ENCODE measurements at places on chromosomes 3 and 15.

DNA sequence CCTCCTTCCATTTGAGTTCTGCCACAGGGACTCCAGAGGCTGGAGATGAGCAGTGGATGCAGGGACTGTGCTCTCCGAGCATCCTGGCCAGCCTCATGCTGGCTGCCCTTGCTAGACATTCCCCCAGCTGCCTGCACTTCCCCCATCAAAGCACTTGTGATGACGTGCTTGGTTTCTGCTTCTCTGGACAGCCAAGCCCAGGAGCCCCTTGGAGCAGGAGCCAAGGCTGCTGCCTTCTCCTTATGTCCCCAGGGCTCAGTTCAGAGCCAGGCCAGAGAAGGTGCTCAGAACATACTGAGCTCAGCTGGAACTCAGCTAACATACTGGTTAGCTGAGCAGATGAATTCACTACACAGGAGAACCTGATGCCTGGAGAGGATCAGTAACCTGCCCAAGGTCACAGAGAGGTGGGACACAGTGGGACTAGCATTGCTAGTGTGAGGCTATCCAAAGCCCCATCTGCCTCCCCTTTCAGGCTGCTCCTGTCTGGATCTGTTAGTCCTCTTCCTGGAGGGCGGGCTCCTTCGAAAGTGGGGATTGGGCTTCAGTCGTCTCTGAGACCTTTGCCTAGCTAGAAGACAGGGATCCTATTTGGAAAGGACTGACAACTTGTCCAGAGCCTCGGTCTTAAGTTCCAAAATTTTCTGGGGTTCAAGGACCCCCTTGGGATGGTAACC lies 4.3 kb downstream of the PCBP4 start:
- DNase-seq = no peak

DNA sequence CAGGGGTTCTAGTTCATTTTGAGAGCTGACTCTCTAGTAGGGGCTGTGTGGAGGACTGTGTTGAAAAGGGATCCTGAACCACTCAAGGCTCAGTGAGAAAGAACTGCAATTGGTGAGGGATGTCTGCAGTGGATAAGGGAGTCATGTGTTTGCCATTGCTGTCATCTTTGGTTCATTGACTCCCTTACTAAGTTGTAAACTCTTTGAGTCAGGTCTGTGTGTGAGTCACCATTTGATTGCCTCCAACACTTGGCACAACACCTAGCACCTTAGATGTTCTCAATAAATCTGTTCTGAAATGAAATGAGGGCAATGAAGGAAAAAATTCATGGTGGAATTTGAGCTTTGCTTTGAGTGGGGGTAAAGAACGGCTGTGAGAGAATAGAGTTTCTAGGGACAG lies 51.7 kb downstream of the PLS1 start:
- no peak for DNase-seq

DNA sequence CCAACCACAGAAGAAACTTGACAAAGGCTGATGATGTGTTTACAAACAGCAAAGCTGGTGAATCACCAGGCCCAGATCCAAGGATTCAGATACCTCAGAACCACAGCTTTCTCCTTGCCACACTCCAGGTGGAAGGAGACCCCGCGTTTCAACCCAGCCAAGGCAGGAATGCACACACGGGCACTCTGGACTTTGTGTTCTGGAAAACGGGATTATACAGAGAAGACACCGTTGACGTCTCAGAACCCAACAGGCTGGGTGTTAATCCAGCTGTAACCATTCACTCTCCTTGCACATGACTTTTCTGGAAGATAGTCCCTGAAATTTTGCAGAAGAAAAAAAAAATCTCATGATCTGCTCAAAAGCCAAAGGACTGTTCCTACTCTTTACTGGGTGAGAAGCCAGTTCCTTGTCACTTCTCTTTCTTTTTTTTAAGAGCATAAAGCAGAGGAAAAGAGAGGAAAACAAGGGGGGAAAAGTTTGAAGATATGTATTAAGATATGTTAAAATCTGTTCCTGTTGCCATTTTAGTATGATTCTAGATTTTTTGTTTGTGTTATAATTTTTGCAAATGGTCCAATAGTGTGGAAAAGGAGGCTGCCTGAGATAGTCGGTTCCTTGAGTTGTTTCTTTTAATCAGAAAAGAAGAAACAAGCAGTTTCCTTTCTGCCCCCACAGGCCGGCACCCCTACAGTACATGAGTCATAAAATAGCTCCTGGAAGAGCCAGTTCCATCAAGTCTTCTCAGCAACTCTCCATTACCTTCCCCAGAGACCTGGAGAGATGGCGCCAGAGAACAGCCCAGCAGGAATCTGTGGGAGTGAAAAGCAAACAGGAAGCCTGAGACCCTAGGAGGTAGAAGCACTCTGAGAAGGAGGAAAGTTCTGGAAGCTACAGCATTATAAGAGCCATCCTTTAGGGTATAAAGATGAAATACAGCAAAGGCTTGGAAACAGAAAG lies 73.1 kb downstream of the RORA start:
- no peak for DNase-seq

GRCh38 chr15:81225161-81225671 lies 28.5 kb downstream of the IL16 start:
- DNase-seq = peak; percentile 82

GRCh38 chr3:33513262-33513863 lies 73.2 kb upstream of the UBP1 start:
- no peak for DNase-seq

DNA sequence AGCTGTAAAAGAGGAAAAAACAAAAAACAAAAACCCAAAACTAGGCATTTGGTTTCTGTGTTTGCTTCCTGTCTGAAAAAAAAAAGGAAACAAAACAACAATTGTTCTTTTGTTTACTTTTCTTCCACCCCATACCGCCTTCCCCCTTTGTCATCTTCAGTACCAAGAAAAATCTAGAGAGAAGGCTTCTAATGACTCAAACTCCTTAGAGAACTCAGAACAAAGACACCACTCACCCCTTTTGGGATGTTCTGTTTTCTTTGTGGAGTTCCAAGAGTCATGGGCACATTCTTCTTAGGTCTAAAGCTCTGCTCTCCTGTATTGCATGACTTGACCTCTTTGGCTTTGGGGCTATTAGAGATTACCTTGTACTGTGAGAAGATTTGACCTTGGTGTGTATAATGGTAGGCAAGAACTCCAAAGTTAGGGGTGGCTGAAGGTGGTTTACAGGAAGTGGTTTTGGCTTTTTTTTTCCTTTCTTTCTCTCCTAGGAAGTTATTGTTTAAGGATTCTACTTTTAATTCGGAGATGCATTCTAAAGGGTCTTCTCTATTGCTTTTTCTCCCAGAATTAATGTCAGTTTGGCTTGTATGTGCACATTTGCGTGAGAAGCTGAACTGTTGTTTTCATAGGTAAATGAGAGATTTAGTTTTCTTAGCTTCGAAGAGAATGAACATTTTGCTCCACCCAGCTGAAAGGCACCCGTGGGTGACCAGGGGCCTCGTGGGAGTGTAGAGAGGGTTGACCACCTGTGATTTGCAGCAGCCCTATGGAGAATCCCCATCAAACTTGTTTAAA lies 39.5 kb upstream of the ZBTB20 start:
- DNase-seq = no peak

- DNase-seq = no peak
Measured at GRCh38 chr3:9622438-9622837, 26.9 kb upstream of the MTMR14 start.

- no peak for DNase-seq
Measured at GRCh38 chr3:45153658-45154437, 7.7 kb upstream of the CDCP1 start.

DNA sequence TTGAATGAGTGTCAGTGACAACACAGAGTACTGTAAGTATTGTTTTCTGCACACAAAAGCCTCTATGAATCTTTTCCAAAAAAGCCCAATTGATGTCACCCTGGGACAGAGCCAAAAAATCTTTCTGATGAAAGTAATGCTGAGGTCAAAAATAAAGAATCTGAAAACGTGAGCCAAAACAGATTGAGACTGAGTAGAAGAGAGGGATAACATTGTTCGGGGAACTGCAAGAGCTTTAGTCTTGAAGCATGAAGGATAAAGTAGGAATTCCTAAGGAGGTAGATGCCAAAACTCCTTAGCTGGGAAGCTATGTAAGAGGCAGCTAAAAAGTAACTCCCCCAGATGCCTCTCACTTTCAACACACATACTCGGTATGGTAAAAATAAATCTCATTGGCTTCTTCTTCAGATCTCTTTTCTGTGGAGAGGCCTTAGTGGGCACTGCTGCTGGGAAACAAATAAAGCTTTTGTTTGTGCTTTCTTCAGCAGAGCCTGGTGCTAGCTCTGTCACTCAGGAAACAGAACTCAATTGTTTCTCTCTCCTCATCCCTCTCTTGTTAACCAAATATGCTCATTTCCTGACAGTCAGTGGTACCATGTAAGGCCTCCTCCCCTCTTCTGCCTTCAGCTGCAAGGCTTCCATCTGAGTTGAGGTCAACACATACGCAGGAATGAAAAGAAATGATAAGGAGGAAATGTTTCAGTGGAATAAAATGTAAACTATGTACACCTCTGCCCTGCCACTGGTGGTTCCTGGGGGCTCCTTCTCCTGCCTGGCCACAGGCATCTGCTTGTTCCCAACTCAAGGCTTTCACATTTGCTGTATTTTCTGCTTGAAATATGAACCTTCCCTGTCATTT lies 58.1 kb downstream of the CD200 start:
- DNase-seq = no peak

DNA sequence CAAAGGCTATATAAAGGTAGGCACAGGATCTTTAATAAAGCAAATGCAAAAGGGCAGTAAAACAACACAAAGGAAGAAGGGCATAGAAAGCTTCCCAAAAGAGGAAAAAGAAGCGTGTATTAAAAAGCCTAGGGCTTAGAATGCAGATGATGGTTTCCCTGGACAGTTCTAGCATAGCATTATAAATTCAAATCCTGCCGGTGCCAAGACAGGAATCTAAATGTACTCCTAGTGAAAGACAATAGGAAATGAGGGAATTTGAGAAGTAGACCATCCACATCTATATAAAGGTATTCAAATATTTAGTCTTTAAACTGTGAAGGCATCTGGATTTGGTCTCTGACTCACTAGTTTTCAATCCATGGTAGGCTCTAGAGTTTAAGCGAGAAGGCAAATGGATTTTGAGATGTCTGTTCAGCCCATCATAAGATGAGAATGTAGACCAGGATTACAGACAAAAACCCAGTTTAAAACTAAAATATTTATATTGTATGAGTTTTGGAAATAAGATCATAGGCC lies 431.8 kb downstream of the TBL1XR1 start:
- no peak for DNase-seq

DNA sequence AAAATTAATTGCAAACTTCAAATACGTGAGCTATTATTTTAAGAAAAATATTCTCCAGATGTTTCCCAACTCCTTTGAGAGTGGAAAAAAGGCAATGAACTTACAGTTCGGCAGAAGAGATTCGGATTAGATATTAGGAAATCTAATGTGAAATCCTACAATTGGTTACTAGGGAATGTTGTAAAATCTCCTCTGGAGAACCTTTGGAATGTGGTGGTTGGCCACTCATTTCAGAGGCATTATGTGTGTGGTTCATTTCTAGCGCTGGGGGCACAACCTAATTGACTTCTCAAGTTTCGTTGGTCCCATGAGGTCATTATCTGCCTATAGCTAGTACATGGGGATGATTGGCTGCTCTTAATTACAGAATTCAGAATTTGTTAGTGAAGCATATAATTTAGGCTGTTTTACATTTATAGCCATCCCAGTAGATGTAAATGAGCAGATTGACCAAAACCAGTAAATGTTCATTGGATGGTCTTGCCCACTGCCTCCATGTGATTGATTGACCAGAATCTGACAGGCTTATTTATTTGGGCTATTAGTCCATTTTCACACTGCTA lies 34.6 kb upstream of the CMSS1 start:
- DNase-seq = no peak

DNA sequence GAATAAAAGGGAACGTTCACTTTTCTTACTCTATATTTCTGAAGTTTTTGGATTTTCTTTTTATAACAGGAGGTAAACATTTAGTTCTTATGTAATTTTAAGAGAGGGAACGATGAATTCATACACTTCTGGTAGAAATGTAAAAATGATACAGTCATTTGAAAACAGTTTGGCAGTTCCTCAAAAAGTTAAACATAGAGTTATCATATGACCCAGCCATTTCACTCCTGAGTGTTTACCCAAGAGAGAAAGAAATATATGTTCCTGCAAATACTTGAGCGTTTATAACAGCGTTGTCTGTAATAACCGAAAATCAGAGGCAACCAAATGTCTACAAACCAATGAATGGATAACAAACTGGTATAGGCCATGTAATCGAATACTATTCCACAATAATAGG lies 20.8 kb upstream of the CCR9 start:
- DNase-seq = peak; percentile 3

Measured in inflammatory macrophage (primary cell).